Stimulated activated CD4-positive, alpha-beta T cell treated with anti-CD3 and anti-CD28 coated beads, Interleukin-1b, Interleukin-23, amount 100 ng/mL, for 4 hours (primary cell): ENCODE measurements at places on chromosomes 3 and 15.

- no peak for DNase-seq
These were observed 130.6 kb upstream of the MEF2A start for GRCh38 chr15:99435113-99435695.

- DNase-seq: no peak
These were observed 327.3 kb upstream of the TLE3 start for GRCh38 chr15:70424937-70425411.

GRCh38 chr3:28841441-28841840 is 439.4 kb upstream of the RBMS3 start:
- no peak for DNase-seq

DNA sequence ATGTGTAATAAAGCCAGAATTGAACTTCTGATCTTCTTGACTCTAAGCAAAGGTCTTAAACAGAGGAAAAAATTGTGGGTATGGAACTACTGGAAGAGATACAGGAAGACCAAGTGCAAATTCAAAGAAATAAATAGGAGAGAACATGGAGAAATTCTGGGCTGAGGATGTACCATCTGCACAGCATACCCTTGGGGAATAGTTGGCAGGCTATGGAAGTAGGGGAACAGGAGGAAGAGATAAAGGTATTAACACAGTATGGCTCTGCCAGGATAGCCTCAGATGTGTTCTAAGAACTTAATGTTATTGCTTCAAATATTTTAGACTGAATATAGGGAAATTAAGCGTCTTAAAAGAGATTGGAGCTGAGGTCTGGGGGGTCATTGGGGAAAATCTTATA is 485.4 kb downstream of the CNTN3 start:
- DNase-seq: no peak

GRCh38 chr15:71254491-71254890 is 139.2 kb downstream of the THSD4 start:
- no peak for DNase-seq

GRCh38 chr3:161343540-161343939 is 27.8 kb downstream of the SPTSSB start:
- DNase-seq: no peak

DNA sequence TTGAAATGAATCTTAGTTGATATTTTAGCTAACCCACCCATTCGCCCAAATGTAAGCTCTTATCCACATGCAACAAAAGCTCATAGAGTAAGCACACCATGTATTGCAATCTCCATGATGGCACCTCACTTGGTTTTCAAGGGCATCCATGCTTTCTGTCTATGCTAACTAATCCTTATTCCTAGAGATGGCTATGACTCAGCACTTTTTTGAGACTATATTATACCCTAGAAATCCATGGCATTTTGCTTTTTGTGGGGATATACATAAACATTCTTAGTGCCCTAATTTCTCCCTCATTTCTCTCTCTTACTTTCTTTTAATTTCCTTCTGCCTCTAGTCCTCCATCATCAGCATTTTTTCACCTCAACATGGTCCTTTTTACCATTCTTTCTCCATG is 168.5 kb upstream of the STT3B start:
- DNase-seq: no peak

GRCh38 chr3:42229942-42230688 is 35.9 kb downstream of the CCK start:
- DNase-seq: no peak

- DNase-seq: no peak
These were observed 6.0 kb downstream of the DIPK2A start for GRCh38 chr3:143977341-143978262.

- no peak for DNase-seq
These were observed 105.4 kb downstream of the LINGO1 start for GRCh38 chr15:77527164-77527778.

GRCh38 chr3:124938896-124939295 is 4.3 kb upstream of the MUC13 start:
- no peak for DNase-seq

- DNase-seq: no peak
These were observed 190.6 kb downstream of the ARRDC4 start for GRCh38 chr15:98151096-98151495.

- no peak for DNase-seq
These were observed 15.3 kb upstream of the RPL32 start for GRCh38 chr3:12856626-12857025.

DNA sequence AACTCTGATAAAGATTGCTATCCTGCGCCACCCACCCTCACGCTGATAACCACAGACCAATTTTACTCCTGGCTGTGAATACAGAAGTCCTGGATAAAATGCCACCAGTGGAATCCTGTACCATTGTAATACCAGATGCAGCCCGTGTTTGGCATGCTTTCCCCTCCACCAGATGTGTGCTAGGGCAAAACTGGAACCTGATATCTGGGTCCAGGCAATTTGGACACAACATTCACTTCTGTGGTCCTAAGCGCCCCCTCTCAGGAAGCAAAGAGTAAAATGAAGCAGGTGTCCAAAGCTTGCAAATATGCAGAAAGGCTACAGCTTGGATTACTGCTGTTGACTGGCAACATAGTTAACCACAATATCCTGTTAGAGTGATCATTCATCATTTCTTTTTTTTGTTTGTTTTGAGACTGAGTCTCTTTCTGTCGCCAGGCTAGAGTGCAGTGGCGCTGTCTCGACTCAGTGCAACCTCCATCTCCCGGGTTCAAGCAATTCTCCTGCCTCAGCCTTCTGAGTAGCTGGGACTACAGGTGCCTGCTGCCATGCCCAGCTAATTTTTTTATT is 32.8 kb downstream of the LOXL1 start:
- DNase-seq: no peak

DNA sequence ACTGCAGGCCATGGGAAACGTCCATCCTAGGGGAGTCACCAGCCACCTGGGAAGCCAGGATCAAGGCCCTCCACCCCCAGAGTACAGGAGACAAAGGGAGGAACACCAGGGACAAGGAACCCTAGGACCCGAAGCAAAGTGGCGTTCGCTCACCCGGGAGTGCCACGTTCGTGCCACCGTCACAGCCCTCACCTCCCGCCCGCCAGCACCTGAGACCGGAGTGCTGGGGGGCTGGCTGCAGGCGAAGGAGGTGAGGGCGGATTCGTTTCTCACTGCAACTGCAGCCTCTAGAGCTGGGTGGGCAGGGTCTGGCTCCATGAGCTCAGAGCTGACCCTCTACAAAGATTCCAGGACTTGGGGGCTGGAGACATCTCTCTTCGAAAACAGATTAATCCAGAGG is 26.3 kb downstream of the ZDHHC19 start:
- no peak for DNase-seq

DNA sequence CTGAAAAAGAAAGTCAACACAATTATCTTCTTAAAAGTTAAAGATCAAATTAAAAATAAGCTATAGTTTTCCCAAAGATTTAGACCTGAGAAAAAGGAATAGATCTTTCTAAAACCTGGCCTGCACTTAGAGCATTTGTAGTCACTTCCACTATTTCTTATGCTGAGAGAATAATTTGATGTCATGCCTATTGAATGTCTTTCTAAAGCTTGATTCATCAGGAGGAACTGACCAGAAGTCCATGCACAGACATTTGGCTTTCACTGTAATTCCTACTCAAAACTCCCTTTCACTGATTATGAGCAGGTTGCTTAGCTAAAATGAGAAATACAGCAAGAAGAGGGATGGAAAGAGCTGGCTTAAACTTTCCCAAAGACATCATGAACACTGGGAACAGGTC is 4.3 kb downstream of the GREM1 start:
- no peak for DNase-seq

DNA sequence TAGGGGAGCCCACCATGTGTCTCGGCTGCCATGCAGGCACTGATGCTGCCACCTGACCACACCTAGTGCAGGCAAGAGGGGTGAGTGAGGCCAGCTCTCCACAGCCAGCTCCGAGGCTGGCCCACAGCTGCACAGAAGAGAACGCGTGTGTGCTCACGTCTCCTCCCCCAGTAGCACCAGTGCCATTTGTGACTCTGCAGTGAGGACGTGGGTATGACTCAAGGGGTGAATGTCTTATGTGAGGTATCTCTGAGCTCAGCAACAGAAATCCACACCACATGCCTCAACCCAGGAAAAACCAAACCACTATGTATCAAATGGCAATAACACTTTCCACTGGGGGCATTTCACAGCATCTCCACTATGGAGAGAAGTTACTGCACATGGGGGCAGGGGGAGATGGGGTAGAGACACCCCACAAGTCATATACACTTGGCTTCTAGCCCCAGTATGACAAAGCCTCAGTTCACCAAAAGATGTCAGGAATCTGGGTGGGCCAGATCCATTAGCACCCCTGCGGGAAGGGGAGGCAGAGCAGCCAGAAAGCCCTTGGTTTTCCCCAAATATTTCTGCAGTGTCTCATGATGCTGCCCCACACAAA is 87.6 kb downstream of the LRIG1 start:
- no peak for DNase-seq

- DNase-seq: no peak
These were observed 129.8 kb downstream of the MEIS2 start for GRCh38 chr15:36970522-36970921.

DNA sequence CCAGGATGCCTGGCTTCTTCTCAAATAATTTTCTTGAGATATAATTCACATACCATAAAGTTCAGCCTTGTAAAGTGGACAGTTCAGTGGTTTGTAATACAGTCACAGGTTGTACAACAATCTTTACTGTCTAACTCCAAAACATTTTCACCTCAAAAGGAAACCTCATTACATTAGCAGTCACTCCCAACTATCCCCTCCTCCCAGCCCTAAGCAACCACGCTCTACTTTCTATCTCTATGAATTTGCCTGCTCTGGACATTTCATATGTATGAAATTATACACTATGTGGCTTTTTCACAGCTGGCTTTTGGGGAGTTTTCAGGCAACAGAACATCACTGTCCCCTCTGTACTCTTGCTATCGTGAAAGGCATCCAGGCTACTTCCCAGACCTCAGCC is 17.5 kb downstream of the TGM5 start:
- no peak for DNase-seq

GRCh38 chr3:127676921-127677351 is 4.2 kb downstream of the ABTB1 start:
- DNase-seq: no peak

GRCh38 chr3:14845826-14846225 is 27.1 kb downstream of the FGD5 start:
- DNase-seq: no peak

GRCh38 chr3:27686642-27687041 is 35.5 kb downstream of the EOMES start:
- DNase-seq: no peak

DNA sequence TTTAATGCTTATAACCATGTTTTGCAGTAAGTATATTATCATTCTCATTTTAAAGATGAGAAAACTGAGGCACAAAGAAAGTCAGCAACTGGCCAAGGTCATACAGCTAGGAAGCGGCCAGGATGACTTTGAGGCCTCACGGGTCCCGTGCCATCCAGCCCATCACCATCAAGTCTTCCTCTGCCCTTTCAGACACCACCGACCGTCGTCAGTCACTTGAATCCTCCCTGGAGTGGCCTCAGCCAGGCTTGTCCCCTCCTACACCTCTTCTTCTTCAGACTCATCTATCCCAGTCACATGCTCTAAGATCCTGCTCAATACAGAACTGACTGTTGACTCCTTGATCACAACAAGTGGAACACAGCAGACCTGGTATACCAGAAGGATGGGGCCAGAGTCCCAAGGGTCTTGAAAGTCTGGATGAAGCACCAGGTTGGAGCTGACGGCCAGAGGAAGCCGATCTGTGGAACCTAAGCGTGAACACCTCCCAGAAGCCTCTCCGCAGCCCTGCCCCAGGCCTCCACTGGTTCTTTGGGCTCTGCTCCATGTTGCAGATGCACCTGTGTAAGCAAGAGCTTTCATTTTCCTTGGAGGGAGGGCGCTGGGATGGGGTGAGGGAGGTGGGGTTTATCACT is 22.1 kb downstream of the ITGA11 start:
- DNase-seq: no peak

- DNase-seq: no peak
These were observed 235.0 kb upstream of the KBTBD8 start for GRCh38 chr3:66762916-66763693.

- DNase-seq: no peak
These were observed 18.2 kb upstream of the CLDN16 start for GRCh38 chr3:190369668-190370295.

DNA sequence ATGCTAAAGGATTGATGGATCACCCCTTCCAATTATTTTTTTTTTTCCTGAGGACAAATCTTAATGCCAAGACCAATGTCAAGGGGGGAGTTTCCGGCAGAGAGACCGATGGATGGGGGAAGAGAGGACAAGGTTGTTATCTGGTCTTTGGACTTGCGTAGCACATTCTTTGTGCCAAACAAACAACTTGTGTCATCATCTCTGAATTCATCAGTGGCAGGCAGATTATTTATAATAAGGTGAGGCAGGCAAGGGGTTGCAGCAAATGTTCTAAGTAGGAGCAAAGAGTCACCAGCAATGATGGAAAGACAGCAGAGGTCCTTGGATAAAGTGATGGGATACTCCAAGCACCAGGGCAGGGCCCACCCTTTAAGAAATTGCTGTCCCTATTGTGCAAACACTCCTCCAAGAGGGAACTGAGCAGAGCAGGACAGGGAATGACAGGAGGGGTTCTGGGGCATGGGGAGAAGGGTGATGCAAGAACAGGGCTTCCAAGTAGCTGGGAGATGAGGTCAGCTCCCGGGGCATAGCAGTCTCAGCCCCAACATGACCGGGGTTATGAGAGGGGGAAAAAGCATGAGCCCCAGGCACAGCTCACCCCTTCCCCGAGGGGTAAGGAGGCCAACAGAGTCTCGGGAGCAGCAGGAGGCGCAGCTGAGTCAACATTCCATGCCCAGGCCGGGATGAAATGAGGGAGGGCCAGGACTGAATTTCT is 57.4 kb downstream of the ANXA2 start:
- DNase-seq: no peak

DNA sequence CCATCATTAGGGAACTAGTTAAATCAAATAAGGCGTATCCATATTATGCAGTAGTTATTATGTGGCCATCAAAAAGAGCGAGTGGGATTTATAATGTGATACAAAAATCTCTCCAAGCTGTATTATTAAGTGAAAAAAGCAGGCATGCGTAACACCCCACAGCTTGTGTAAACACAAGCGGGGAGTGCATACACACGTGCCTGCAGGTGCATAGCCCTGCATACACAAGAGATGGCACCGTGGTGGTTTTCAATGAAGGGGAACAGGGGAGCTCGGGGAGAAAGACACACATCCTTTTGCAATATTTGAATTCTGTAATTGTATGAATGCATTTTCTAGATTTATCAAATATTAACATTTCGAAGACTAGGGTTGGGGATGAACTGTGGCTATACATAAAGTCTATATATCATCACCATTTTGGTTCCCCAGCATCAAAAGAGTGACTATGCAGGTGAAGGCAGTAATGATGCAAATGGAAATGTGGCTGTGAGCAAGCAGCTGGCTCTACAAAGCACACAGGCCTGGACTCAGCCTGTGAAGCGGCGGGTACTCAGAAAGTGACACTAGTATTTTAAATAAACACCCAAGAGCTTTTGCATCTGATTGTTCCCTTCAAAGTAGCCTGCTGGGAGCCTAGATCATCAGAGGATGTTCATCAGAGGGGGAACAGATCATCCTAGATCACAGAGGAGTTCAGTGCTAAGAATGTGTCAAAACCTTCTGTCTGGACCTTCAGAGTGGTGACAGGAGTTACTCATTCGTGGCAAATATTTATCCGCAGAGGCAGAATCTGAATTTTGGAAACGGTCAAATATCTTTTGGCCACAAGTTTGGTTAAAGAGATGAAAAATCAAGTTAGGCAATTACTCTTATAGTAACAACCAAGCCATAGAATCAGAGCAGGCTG is 9.4 kb upstream of the KIF7 start:
- no peak for DNase-seq

- DNase-seq: no peak
These were observed 311.7 kb downstream of the SATB1 start for GRCh38 chr3:18113417-18113816.

GRCh38 chr3:197139586-197139985 is 110.0 kb upstream of the MELTF start:
- DNase-seq: no peak

- DNase-seq: no peak
These were observed 138.9 kb downstream of the GREM1 start for GRCh38 chr15:32856753-32857152.
